GM10248 (cell line): ENCODE measurements at places on chromosomes 2 and 18.

DNA sequence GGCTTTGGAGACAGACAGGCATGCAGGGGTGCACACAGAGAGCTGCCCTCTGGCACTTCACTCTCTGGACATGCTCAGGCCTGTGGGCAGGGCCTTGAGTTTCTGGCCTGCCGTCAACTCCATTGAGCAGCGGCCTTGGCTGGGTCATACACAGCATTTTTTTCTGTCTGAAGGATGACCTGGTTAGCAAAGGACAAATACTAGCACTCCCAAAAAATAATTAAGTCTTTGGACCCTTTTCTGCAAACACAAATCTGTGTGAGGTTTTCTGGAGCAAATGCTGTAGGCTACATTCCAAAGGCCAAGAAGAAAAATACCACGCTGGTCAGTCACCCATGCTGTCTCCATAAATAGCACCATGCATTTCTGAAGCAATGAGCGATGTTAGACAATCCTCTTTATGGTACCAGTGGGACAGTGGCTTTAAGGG, 124.7 kb upstream of the CTAGE1 start:
- DNase-seq = no peak

GRCh38 chr2:68155618-68156017, 2.1 kb upstream of the PNO1 start:
- DNase-seq = no peak

DNA sequence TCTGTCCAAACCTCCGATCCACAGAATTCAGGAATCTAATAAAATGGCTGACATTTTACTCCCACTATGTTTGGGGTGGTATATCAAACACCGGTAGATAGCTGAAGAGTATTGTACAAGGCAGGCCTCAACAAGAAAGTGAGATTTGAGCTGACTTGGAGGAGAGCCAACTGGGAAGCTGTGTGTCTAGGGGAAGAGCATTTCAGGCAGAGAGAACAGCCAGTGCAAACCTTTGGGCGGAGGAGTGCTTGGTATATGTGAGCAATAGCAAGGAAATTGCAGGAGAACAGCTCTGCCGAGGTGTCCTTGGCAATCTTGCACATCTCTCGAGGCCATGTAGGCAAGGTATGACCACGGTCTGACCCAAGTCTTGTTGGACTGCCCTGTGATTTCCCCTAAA, 1.8 kb upstream of the MERTK start:
- DNase-seq = peak; percentile 1

- DNase-seq = no peak
Observed at GRCh38 chr2:202941771-202942170, 29.7 kb downstream of the CARF start.

DNA sequence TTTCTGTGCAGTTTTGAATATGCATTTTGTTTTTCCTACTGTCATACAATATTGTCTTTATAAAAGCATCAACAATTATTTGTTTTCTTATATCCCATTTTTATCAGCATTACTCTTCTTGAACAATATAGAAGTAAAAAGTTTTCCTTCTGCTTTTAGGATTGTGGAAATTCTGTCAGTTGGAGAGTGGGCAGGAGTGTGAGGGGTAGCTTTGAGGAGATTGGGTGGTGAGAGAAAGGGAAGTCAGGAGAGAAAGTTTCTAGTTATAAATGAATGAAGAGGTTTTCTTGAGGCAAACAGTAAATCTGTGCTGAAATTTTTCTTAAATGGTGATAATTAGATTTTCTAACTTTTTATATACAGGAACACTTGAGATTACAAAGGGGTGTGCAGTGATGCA, 151.7 kb upstream of the NOSTRIN start:
- no peak for DNase-seq

DNA sequence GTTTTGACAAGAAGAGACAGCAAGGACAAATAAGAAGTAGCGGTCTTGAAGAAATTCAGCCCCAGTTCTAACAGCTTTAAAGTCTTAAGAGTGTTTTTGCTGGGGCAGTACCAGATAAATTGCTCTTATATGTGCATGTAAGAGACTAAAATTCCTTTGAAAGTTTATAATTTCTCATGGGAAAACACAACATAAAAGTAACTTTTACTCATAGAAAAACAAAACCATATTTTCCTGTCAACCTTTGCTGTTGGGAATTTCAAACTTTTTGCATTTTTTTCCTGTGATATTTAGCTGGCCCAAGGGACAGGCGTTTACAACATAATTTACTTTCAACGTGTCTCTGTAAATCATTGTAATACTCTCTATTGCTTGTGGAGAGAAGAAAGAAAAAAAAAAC, 767.8 kb upstream of the ZEB2 start:
- DNase-seq = no peak

DNA sequence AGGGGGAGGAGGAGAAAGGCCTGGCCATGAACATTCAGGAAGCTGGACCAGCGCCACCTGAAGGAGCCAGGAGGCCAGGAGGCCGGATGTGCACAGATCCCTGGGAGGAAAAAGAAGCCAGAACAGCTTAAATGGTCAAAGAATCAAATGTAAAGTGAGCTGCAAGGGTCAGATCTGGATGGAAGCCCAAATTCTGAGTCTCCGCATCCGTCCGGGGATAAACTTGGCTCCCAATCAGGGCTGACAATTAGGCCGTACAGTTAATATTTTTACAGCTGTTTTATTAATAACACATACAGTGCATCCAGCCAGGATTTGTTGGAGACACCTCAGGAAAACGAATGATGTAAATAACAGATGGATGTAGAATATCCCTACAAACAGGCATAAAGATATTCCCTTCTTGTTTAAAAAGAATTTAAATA, 495.1 kb upstream of the TCF4 start:
- DNase-seq = no peak

- DNase-seq = no peak
Observed at GRCh38 chr2:132733094-132733493, 63.1 kb upstream of the LYPD1 start.

GRCh38 chr2:100289020-100289419, 33.3 kb downstream of the LONRF2 start:
- DNase-seq = no peak

GRCh38 chr2:239073270-239073669, 225.4 kb downstream of the TWIST2 start:
- DNase-seq = no peak

DNA sequence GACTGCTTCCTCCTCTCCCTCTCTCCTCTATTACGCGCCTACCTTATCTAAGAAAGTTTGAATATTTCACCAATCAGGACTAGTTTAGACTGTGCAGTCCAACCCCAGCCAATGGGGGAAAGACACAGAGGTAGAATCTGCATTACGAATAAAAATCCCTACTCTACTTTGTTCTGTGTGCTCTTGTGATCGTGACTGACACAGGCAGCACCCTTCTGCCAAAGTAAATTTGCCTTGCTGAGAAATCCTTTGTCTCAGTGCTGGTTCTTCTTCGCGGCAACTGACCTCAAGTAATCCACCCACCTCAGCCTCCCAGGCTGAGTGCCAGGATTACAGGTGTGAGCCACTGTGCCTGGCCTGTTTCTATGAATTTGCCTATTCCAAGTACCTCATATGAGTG, 8.6 kb upstream of the CDCA7 start:
- DNase-seq = no peak

- DNase-seq = peak; percentile 25
Observed at GRCh38 chr18:55420665-55421307, 167.2 kb downstream of the TCF4 start.

DNA sequence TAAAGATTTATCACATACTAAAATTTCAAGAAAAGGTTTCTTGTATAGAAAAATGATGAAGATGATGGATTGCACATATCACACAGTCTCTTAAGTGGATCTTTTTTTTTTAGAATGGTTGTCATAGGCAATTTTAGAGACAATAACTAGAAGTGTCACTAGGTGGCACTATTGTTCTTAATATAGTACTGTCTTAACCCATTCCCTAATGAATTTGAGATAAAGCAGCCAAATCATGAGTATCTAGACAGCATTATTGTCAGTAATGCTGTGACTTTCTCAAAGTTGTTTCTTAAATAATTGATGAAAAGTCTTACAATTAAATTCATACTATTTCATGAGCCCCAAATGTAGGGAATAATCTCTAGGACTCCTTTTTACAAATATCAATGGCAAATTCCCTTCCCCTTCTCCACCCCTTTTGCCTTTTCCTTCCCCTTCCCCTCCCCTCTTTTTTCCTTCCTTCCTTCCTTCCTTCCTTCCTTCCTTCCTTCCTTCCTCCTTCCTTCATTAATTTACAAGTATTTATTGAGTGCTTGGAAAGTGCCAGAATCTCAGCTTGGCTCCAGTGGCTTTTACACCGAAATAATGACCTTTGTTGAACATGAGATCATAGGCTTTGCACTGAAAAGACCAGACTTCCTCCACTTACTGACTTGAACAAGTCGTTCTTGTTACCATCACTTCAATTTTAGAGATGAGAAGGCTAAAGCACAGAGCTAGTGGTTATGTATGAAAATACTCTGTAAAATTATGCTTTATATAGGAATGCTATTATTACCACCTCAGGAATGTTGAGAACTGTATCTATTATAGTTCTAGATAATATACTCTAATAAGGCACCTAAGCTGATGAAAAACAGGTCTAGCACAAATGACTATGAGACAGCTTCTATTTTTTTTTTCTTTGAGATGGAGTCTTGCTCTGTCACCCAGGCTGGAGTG, 19.8 kb downstream of the MYL12B start:
- peak; percentile 59 for DNase-seq

- DNase-seq = peak; percentile 30
Observed at GRCh38 chr2:119574108-119574815, 30.0 kb downstream of the CFAP221 start.

- no peak for DNase-seq
Observed at GRCh38 chr2:134206031-134206430, 47.8 kb upstream of the MGAT5 start.

- no peak for DNase-seq
Observed at GRCh38 chr2:223019987-223020717, 31.8 kb upstream of the KCNE4 start.

DNA sequence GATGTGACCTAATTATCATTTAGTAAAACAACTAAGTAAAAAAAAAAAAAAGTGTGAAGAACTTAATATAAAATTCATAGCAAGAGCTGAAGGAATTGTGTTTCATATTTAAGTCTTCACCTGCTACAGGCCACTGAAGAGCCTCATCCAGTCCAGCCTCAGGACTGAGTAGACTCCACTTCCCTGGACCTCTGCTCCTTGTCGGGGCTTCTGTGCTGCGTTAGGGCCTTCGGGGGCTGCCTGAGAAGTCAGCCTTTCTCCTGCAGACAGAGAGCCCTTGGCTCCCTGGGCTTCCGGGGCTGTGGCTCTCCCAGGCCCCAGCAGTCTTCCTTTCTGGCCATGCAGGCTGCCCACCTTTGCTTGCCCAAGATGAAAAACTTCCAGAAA, 95.5 kb downstream of the MTCL1 start:
- DNase-seq = no peak

DNA sequence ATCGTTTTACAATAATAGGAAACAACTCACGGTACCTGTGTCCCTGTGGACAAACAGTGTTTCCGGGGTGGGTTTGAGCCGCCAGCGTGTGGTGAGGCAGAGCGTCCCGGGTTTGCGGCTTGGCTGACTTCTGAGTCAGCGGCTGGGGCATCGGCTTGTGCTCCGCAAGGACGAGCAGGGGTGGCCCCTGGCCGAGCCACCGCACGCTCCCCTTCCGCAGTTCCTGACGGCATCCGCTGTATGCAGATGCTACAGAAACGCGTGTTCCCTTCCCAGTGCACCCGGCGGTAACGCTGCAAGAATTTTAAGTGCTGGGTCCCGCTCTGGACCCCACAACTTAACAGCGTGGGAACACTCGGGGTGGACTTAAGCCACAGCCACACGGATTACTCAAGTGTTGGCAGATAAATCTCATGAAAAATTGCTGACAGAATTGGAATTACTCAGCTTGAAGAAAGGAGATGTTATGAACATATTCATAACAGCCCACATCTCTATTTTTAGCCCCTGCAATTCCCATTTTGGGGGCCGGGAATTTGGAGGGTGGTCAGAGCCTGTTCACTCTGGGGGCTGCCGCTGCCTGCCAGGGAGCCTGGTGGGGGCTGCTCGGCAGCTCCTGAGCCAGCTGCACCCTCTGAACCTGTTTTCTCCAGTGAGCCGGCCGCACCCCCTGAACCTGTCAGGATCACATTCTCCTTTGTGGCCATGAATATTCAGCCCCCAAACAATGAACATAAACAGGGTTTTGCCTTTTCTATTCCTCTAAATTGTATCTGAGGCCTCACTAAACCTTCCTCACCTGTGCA, 12.6 kb upstream of the KCNG2 start:
- DNase-seq = no peak

GRCh38 chr2:71000780-71001591, 6.3 kb upstream of the TEX261 start:
- peak; percentile 87 for DNase-seq

- no peak for DNase-seq
Observed at GRCh38 chr2:231667096-231667427, 41.3 kb upstream of the PTMA start.

GRCh38 chr18:25289001-25289631, 62.9 kb downstream of the ZNF521 start:
- DNase-seq = no peak

DNA sequence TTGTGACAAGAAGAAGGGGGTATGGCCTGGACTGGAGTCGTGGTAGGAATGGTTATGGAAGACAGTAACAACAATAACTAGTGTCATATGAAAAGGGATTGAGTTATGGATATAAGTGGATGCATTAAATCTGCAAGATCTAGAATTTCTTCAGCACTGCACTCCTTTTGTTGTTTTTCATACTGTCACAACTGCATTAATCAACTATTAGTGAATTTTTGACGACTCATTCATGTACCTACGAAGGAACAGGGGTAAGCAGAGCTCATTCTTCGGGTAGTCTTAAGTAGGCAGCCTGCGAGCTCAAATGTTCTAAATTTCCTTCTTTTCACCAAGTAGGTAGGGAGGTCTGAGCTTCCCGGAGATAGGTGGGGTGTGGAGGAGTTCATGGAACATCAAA, 109.7 kb upstream of the UPP2 start:
- no peak for DNase-seq

DNA sequence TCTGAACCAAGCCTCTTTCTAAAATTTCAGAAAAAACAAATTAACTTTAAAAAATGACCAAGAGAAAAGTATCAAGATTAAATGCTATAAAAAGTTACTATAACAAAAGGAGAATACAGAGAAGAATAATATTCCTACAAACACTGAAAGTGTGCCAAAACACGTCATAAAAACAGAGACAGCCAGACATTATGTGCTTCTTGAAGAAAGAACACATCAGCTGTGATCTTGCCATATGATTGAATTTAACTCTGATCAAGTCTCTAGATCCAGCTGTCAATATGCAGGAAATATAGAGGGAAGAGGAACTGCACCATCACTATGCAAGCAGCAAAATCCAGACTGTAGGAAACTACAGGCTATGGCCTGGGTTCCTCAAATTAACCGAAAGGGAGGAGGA, 33.7 kb upstream of the COL5A2 start:
- DNase-seq = no peak

DNA sequence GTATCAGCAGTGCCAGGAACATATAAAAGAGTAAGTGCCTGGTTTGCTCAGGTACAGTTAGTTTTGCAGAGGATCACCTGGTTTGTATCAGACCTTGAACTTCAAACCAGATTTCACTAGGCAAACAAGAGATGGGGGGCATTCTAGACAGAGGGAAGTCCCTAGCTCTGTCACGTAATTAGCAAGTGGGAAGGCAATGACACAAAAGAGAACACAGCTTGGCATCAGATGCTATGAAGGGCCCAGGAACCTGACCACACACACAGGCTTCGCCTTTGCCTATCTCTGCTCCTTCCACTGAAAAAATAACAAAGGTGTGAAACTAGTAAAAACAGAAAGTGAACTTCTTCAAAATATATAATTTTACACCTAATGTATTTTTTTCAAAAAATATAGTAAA, 62.6 kb downstream of the CERKL start:
- no peak for DNase-seq
